ENCODE measurements at places on chromosomes 6 and 20. TPM values are rescaled to one million over a fixed set of nuclear protein-coding genes. Genes with fewer than 3 reads are reported as not detected.
A peak's percentile ranks its signal among the peaks of the same experiment; 100 is the strongest.

Gene COL19A1
- total RNA-seq = 0.24 TPM

Gene CDH26
- 2.2 TPM for total RNA-seq

Gene C6orf141
- total RNA-seq = 10.6 TPM

Gene NOX3
- total RNA-seq = not detected

Gene SYCP2
- 1.6 TPM for total RNA-seq

Gene EDN1
- total RNA-seq = 14.0 TPM

Gene PPP1R3G
- total RNA-seq = 2.8 TPM

Gene LTV1
- 13.0 TPM for total RNA-seq

Gene BPI
- total RNA-seq = 0.19 TPM

Gene DIDO1
- total RNA-seq = 53.4 TPM

Gene TOMM34
- total RNA-seq = 13.3 TPM

- peak; percentile 70 for DNase-seq
These were observed 47.2 kb downstream of the NOL4L start for GRCh38 chr20:32537657-32538525.

- DNase-seq = no peak
These were observed 46.7 kb upstream of the ISM1 start for GRCh38 chr20:13174402-13174801.

- DNase-seq = no peak
These were observed 9.7 kb upstream of the CLDN20 start for GRCh38 chr6:155254139-155254538.

DNA sequence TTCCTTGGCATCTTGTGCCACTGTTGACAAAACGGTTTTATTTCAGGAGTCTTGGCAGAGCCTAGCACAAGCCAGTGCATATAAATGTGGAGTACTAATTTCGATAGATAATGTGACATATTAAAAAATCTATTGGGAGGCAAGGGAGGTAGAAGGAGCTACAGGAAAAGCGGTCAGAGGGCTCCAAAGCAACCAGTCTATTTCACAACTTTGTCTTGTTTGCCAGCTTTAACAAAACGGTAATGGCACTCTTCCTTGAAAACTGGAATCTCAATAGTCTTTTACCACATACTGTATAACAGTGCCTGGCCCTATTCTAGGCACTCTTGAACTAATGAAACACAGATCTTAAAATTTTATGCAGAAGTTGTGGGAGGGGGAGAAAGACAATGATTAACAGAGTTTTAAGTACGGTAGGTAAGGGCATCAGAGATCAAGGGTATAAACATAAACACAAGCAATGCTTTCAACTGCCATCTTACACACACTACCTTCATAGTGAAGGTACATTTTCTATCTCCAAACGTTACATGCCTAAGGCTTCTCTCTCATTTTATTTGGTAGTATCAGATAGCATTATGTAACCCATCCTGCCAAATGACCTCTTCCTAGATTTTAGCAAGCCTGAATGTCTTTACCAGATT is 33.5 kb upstream of the SYNCRIP start:
- no peak for DNase-seq

GRCh38 chr6:142896732-142897131 is 48.2 kb downstream of the HIVEP2 start:
- DNase-seq = no peak

DNA sequence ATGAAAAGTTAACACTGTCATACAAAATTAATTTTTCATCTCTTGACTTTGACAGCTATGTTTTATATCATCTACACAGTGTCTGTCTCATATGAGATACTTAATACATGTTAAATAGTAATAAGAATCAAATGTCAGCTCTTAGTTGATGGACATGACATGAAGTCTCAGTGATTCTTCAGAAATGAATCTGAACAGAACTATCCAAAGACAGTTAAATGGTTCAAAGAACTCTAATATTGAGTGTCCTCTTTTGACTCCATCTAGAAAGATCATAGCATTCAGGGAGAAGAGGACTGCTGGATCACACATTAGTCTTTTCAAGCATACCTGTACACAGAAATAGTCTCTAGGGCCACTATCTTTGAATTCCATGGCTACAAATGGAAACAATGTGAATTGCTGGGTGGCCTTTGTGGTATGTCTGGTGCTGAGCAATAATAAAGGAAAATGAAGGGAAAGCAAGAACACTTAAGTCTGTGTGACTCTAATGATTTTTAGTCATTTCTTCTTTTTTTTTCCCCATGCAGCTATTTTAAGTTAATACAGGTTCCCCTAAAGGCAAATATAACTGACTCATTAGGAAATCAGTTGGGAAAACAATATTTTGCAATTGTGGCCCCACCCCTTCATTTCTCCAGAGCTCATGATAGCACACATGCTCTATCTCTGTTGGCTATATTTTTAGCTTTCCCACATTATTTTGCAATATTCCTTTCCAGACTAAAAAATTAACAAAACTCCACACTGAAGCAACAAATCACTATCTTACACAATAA is 367.5 kb downstream of the GRIK2 start:
- DNase-seq = no peak

- no peak for DNase-seq
These were observed 79.4 kb downstream of the HMGCLL1 start for GRCh38 chr6:55499591-55499990.

DNA sequence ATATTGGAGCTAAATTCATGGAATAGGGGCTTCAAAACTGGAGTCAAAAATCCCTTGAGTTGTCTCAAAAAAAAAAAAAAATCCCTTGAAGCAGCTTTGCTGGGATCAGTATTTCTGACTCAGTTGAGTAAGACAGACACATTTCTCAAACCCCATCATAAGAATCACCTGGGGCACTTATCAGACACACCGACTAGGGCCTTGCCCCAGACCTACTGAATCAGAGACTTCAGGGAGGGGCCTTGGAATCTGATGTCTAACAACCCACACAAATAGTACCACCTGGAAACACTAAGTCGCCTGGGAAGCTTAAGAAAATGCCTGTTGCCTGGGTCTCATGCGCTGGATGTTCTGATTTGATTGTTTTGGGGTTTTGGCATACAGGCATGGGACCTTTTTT is 44.9 kb upstream of the RNF144B start:
- DNase-seq = no peak

DNA sequence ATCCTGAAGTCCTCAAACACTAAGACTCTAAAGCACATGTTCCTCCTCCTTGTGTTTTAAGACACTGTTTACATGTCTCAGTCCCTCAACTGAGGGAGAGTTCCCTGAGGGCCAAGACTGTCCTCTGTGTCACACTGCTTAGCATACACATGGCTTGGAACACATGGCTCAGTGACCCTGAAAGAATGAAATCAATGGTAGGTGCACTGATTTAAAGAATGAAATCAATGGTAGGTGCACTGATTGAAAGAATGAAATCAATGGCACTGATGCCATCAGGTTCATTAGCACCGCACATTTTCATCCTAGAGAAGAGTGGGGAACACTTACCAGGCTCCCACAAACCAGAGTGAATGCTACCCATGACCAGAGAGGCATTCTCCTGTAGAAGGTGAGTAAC is 9.8 kb downstream of the TOMM34 start:
- no peak for DNase-seq

GRCh38 chr6:15429141-15430110 is 183.6 kb downstream of the JARID2 start:
- no peak for DNase-seq

GRCh38 chr6:140548366-140548765 is 1173.9 kb upstream of the CITED2 start:
- no peak for DNase-seq

GRCh38 chr6:46186583-46186982 is 15.8 kb upstream of the ENPP5 start:
- no peak for DNase-seq

DNA sequence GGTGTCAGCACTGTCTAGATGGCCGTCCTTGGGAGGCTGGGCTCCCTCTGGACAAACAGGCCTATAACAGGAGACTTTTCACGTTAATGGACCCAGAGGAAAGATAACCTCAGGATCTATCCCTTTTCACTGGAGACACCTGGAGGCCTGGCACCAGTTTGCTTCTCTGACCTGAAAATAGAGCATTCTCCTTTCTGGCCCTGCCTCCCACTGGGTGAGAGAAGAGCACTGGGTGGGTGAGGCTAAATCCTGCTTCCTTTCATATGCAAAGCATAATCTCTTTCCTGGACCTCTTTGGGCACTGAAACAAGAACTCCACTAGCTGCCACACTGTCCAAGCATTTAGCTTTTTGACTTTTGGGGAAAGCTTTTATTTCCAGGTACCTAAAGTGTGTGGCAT is 78.3 kb downstream of the FOXO3 start:
- DNase-seq = no peak

GRCh38 chr6:166589337-166589731 is 2.9 kb upstream of the RAMACL start:
- DNase-seq = no peak

- DNase-seq = no peak
These were observed 128.9 kb upstream of the PMEPA1 start for GRCh38 chr20:57838670-57839151.

- DNase-seq = no peak
These were observed 466.9 kb upstream of the NRSN1 start for GRCh38 chr6:23659125-23659524.

- DNase-seq = no peak
These were observed 2.1 kb downstream of the RPS21 start for GRCh38 chr20:62388839-62389600.

GRCh38 chr20:58567437-58567836 is 52.2 kb upstream of the APCDD1L start:
- DNase-seq = no peak

- no peak for DNase-seq
These were observed 24.6 kb upstream of the BMP7 start for GRCh38 chr20:57291003-57291402.

Measured in mucosa of descending colon (tissue), 3 donors.